ENCODE measurements at places on chromosomes 4 and X. TPM values are rescaled to one million over a fixed set of nuclear protein-coding genes. Genes with fewer than 3 reads are reported as not detected.

Gene DMP1
- not detected for total RNA-seq

Gene TAF7L
- total RNA-seq, result 0.10 TPM

Gene CYTL1
- total RNA-seq, result not detected

Gene GUCY1B1
- total RNA-seq, result 0.16 TPM

Gene YY2
- total RNA-seq, result 2.9 TPM

Gene UCHL1
- 964 TPM for total RNA-seq

Gene USP17L26
- not detected for total RNA-seq

Gene EFHC2
- 0.30 TPM for total RNA-seq

Gene EPHA5
- 0.48 TPM for total RNA-seq

Gene HS6ST2
- total RNA-seq, result 0.03 TPM

Gene GABRA4
- not detected for total RNA-seq

Gene FAM241A
- total RNA-seq, result 0.90 TPM

Gene ENPP6
- total RNA-seq, result not detected

Gene FRMPD4
- 0.07 TPM for total RNA-seq

Gene PPARGC1A
- 0.28 TPM for total RNA-seq

Gene TMPRSS11D
- total RNA-seq, result not detected

Gene ADAM29
- total RNA-seq, result not detected

Gene STARD8
- 1.8 TPM for total RNA-seq

Gene PASD1
- total RNA-seq, result not detected

Data from A549 treated with GW870086 at 1 μM for 4 hours (cell line).